ENCODE measurements at places on chromosomes 2 and 18. TPM values are rescaled to one million over a fixed set of nuclear protein-coding genes. Genes with fewer than 3 reads are reported as not detected.

Gene STEAP3
- total RNA-seq = 20.6 TPM

Gene AGXT
- total RNA-seq = not detected

Gene ESPNL
- total RNA-seq = not detected

Gene IL1F10
- not detected for total RNA-seq

Gene NT5C1B
- not detected for total RNA-seq

Gene CELF4
- total RNA-seq = not detected

Gene NDC80
- 9.1 TPM for total RNA-seq

Gene SH3BP4
- total RNA-seq = 88.2 TPM

Gene IL37
- not detected for total RNA-seq

Gene IGFBP2
- 17.3 TPM for total RNA-seq

Gene CNTNAP5
- total RNA-seq = not detected

Gene ANKAR
- total RNA-seq = 7.9 TPM

Gene PTRHD1
- total RNA-seq = 34.9 TPM

Gene METAP1D
- 5.0 TPM for total RNA-seq

Gene ALPI
- total RNA-seq = not detected

Gene SLC9A2
- under 0.01 TPM for total RNA-seq

Gene WDR12
- total RNA-seq = 31.0 TPM

Gene HADHB
- 108 TPM for total RNA-seq

Gene HOXD12
- total RNA-seq = not detected

Gene GRHL1
- 0.57 TPM for total RNA-seq

Gene CAPN14
- total RNA-seq = not detected

Gene YWHAQ
- 494 TPM for total RNA-seq

Gene NAT8
- not detected for total RNA-seq

Gene MROH2A
- total RNA-seq = not detected

Gene SERPINB10
- total RNA-seq = not detected

Gene SMYD5
- total RNA-seq = 19.4 TPM

Gene TMEM200C
- total RNA-seq = not detected

Gene KCNG2
- total RNA-seq = not detected

Gene PJVK
- 0.98 TPM for total RNA-seq

Gene AQP12B
- total RNA-seq = not detected

Gene CCDC178
- total RNA-seq = 1.8 TPM

Gene SULT1C2
- total RNA-seq = not detected

Gene LRRTM1
- not detected for total RNA-seq

Gene C1QL2
- not detected for total RNA-seq

Gene DSG2
- total RNA-seq = 0.19 TPM

Gene VIT
- 1.3 TPM for total RNA-seq

Gene GATA6
- total RNA-seq = 8.3 TPM
